ENCODE measurements at places on chromosomes 5 and 9.

DNA sequence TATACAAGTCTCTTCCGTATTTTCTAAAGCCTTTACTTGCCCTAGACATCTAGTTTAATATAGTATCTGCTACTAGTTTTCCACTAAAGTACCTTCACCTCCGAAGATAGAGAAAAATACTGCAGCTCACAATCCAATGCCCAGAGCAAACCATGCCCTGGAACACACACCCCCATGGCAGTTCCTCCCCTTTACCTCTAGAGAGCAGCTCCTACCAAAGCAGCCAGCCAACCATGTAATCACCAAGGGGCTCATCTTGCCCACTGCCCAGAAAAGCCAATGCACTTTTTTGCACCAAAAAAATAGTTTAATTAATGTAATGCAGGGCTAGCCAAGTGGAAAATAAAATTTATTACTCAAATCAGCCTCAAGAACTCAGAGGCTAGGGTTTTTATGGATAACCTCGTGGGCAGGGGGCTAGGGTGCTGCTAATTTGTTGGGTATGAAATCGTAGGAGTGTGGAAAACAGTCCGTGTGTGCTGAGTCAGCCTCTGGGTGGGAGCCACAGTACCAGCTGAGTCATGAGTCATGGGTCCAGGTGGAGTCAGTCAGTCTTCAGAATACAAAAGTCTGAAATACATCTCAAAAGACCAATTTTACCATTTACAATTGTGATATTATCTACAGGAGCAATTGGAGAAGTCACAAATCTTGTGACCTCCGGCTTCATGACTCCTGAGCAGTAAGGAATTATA, 120.1 kb upstream of the ACO1 start:
- DNase-seq, result peak; percentile 34

- DNase-seq, result no peak
Observed at GRCh38 chr9:36623280-36623679, 50.6 kb downstream of the MELK start.

DNA sequence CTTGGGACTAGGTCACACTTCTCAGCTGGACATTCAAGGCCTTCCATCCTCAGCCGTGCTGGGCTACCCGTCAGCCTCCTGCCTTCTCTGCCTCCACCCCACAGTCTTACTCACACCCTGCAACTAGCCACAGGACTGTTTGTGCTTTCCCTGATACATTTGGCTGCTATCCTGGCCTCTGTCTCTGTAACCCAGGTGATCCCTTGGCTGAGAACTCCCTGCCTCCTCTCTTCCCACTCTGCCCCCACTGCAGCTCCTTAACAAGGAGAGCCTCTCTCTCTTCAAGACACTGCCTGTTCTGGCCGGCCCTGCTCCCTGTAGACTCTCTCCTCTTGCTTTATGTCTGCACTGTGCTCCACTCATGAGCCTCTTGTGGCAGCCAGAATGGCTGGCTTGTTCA, 120.6 kb downstream of the MSX2 start:
- no peak for DNase-seq

GRCh38 chr9:89961616-89962341, 357.0 kb downstream of the GADD45G start:
- no peak for DNase-seq

DNA sequence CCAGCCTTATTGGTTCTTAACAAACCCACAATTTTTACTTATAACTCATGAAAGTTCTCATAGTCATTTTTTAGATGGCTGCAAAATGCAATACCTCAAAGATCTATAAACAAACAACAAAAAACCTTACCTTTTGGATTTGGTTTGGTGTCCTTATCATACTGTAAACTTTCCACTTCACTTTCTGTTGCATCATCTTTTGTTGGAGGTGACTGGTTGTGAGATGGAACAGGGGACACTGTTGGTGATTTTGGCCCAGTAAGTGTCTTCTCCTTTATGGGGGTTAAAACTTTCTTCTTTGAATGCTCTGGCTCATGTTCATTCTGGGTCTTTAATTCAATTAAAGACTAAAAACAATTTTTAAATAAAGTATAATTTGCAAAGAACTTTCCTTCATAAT, 33.4 kb downstream of the CEP120 start:
- no peak for DNase-seq

GRCh38 chr5:83472508-83473345, 1.2 kb downstream of the VCAN start:
- DNase-seq, result peak; percentile 36

DNA sequence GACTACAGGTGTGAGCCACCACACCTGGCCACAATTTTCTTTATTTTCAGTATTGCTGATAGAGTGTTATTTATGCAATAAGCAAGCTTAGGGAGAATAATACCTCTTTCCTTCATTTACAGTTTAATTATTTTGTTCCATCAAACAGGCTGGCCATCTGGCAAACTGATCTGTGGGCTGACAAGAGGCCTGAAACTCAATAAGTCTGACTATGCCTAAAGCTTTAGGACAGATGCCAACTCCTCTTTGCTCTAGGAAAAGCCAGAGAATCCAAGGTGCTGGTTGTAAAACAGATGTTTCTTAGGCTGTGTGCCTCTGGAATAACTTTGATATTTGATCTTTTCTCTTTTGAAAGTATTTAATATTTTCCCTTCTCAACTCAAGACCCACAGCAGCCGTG, 98.4 kb downstream of the TARS1 start:
- no peak for DNase-seq

DNA sequence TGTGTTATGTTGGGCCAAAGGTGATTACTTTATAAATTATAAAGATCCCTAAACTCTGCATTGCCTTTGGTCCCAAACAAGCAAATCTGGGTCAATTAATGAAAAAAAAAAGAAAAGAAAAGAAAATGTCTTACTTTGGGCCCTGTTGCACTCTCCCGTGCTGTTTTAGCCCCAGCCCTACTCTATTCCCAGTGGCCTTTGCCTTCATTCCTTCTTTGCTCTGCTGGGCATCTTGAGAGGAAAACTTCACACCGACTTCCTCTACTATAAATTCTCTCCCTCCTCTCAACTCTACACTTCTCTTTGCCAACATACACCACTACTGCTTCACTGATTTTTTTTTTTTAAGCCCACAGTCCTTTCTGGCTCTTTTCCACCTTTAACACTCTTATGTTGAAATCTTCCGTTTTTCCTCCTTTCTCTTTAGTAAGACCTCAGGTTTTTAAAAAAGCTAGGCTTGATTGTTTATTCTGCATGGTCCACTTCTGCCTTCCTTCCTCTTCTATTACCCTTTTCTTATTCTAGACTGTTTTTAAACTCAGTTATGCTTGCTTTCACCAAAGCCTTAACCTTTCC, 4.5 kb upstream of the MSMP start:
- no peak for DNase-seq

GRCh38 chr5:139635606-139636206, 12.4 kb upstream of the CXXC5 start:
- peak; percentile 73 for DNase-seq

DNA sequence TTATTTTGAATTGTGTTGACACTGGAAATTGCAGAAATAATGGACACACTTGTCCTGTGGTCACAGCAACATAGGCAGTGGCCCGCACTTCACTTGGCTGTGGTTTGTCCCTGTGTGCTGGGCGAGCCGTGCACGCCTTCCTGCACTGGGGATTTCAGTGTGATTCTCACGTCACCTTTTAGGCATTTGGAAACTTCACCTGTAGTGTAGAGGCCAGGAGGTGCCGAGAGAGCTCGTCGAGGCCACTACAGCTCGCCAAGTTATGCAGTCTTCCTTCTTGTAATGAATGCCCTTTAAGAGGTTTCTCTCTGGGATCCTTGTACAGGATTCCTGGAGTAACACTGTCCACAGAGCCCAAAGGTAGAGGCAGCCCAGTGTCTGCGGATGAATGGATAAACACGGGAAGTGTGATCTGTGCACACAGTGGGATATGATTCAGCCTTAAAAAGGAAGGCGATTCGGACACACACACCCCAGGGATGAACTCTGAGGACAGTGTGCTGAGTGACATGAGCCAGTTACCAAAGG, 14.7 kb downstream of the TRAF2 start:
- DNase-seq, result no peak

Data from erythroblast (primary cell).